B cell (primary cell): ENCODE measurements at places on chromosomes 5 and 9. TPM values are rescaled to one million over a fixed set of nuclear protein-coding genes. Genes with fewer than 3 reads are reported as not detected.

SPATA31E1 gene
- total RNA-seq: not detected in 2 replicates

C6 gene
- not detected in 2 replicates for total RNA-seq

SLC36A3 gene
- total RNA-seq: not detected in 2 replicates

COL15A1 gene
- total RNA-seq: not detected in 2 replicates

ORM2 gene
- total RNA-seq: not detected in 2 replicates

FBP2 gene
- total RNA-seq: not detected in 2 replicates

AP3S1 gene
- total RNA-seq: 37.1 and 47.6 TPM in 2 replicates

HMGCR gene
- 55.7 and 64.6 TPM in 2 replicates for total RNA-seq

BRINP1 gene
- not detected in 2 replicates for total RNA-seq

ANKDD1B gene
- total RNA-seq: 0.87 and 1.1 TPM in 2 replicates

UNC13B gene
- 0.25 and 0.32 TPM in 2 replicates for total RNA-seq

POMT1 gene
- 41.9 and 46.7 TPM in 2 replicates for total RNA-seq

MAP1B gene
- 0.07 and 0.15 TPM in 2 replicates for total RNA-seq
